Activated effector memory CD4-positive, alpha-beta T cell treated with Interleukin-2 at 50 U/mL for 16 hours (primary cell): ENCODE measurements at places on chromosomes 1 and 21.

- no peak for DNase-seq
These were observed 19.8 kb upstream of the COX20 start for GRCh38 chr1:244815600-244816099.

DNA sequence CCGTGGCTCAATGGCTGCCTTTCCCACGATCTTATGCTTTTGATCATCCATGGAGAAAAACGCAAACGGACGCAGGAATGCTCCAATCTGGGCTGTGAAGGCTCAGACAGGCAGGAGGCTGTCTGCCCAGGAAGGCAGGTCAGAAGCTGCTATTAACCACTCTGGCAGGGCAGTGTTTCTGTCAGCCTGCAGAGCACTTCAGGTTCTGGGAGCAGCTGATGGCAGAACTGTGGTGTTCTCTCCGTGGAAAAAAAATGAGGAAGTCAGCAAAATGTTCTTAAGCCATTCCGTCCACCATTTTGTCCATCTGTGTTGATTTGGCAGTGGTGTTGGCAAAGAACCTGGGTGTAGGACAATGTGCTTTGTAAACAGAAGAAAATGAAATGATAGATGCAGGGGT, 91.7 kb downstream of the SIM2 start:
- no peak for DNase-seq

GRCh38 chr1:175221557-175222175, 29.1 kb upstream of the KIAA0040 start:
- no peak for DNase-seq

DNA sequence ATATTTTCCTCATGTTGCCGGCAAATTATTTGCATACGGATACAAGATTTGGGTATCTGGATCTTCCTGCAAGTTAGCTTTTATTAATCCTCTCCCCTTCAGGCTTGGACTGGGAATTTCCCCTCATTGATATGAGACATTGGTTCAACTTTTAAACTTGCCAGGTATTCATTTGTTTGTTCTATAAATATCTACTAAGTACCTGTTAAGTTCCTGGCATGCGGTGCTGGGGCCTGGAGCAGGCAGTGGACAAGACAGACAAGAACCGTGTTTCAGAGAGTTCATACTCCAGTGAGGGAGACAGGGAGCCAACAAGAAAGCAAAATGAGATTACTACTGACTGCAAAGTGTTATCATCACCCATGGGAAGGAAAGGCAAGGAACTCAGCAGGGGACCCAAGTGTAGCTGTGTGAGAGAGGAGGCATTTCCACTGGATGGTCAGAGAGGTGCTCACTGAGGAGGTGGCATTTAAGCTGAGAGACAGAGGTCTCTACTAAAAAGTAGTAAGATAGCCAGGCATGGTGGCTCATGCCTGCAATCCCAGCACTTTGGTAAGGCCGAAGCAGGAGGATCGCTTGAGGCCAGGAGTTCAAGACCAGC, 39.1 kb upstream of the FHAD1 start:
- no peak for DNase-seq

DNA sequence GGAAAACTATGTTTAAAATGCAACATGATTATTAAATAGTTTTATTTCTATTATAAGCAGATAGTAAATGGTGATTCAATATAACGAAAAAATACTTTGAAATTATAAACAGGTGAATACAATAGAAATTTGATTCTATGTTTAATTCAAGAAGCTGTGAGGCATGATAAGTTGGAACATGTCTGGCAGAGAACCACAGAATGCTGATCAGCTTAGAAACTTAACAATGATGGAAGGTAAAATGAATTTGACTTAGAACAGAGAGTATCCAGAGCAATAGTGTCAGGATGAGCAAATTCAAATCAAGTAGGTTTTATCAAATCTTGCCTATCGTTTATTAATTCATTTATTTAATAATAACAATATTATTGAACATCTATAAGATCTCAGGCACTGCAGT, 83.4 kb upstream of the ADGRL4 start:
- no peak for DNase-seq

DNA sequence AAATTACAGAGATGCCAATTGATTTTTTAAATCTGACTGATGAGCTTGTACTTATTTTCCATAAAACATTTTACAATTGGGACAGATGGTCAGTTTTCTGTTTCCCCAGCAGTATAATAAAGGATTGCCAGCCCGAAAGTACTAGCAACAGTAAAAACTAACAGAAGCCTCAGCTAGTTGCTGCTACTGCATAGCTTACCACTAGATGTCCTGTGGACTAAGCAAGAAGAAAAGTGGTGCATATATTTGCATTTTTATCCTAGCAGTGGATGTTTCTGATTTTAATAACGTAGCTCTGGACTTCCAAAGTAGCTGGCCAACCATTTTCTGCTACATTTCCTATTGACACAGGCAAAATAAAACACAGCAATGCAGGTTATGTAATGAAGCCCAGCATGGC, 241.5 kb downstream of the BARHL2 start:
- DNase-seq, result no peak

DNA sequence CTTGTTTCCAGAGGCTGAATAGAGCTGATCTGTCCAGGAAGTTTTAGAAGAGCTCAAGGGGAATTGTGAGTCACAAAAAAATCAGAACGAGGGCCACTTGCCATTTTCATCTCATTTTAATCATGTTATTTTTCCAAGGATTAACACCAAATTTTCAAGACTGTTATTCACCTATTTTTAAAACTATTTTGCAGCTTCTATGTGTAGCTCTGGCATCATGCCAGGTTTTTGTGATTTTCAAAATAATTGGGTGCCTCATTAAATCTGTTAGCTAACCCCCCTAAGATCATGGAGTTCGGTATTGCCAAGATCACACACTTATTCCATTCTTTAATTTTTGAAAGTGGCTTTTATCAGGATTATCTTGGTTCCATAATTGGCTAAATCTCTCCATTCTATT, 90.9 kb downstream of the RGS7 start:
- no peak for DNase-seq

DNA sequence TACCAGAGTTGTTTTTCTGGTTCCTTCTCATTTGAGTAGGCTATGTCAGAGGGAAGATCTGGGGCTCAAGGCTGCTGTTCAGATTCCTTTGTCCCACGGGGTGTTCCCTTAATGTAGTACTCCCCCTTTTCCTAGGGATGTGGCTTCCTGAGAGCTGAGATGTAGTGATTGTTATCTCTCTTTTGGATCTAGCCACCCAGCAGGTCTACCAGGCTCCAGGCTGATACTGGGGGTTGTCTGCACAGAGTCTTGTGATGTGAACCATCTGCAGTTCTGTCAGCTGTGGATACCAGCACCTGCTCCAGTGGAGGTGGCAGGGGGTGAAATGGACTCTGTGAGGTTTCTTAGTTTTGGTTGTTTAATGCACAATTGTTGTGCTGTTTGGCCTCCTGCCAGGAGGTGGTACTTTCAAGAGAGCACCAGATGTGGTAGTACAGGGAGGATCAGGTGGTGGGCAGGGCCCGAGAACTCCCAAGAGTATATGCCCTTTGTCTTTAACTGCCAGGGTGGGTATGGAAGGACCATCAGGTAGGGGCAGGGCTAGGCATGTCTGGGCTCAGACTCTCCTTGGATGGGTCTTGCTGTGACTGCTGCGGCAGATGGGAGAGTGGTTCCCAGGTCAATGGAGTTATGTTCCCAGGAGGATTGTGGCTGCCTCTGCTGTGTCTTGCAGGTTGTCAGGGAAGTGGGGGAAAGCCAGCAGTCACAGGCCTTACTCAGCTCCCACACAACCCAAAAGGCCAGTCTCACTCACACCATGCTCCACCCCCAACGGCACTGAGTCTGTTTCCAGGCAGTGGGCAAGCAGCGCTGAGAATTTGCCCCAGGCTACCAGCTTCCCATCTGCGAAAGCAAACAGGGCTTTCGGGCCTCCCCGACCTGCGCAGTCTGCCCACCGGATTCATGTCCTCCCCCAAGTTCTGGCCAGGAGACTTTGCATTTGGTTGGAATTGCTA, 64.2 kb downstream of the SERINC2 start:
- no peak for DNase-seq

DNA sequence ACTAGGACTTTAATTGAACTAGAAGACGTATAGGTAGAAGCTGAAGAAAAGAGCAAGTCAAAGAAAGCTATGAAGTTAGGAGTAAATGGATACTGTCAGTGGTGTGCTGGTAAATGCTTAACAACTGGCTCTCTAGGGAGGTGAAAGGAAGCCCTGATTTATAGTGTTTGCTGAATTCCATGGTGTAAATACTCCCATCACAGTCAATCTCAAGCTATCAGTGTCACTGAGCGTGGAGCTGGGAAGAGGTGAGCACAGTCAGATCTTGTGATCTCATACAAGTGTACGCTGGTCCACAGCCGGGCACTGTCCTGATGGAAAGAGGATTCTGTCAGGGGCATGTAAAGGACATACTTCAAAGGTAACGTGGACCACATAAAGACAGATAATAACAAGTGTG, 28.3 kb downstream of the ELAPOR1 start:
- DNase-seq, result no peak

DNA sequence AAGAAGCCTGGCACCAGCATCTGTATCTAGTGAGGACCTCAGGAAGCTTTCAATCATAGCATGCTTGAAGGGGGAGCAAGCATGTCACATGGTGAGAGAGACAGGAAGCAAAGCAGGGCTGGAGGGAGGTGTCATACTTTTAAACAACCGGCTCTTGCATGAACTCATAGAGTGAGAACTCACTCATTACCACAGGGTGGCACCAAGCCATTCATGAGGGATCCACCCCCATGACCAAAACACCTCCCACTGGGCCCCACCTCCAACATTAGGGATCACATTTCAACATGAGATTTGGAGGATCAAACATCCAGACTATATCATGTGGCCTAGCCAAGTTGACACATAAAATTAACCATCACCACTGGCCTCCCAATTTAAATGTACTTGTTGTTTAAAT, 125.1 kb upstream of the KCND3 start:
- no peak for DNase-seq

GRCh38 chr1:93605812-93606512, 75.7 kb downstream of the BCAR3 start:
- no peak for DNase-seq

GRCh38 chr1:242132121-242132817, 133.4 kb upstream of the MAP1LC3C start:
- DNase-seq, result no peak

- DNase-seq, result no peak
These were observed 49.4 kb downstream of the SRRM1 start for GRCh38 chr1:24692351-24692980.
